CD4-positive, alpha-beta T cell treated with Interleukin-17A for 4 hours (primary cell): ENCODE measurements at places on chromosomes 2 and 18.

DNA sequence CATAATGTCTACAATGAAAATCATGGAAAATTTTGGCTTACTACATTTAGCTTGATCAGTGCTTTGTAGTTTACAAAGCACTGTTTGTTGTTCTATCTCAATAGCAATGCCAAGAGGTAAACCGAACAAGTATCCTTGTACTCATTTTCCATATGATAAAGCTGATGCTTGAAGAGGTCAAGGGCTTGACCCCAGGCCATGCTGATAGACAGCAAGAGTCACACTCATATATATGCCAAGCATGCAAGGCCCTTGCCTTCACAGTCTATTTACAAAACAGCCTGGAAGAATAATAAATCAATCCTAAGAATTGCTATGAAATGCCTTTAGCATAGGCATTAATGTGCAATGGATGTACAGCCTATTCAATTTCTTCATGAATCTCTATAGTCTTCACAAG, 71.8 kb downstream of the SLC8A1 start:
- DNase-seq = no peak

DNA sequence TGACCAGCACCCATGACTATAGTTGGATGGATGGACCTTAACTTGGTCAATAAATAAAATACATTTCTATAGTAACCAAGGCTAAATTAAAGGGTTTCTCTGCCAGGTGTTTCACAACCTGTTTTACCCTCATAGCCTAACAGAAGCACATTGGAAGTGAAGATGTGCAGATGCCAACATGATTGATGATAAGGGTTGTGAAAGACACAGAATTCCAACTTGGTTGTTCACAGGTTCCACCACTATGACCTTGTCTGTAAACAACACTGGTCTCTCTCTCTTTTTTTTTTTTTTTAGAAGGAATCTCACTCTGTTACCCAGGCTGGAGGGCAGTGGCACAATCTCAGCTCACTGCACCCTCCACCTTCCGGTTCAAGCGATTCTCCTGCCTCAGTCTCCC, 37.5 kb upstream of the PTH2R start:
- no peak for DNase-seq

- DNase-seq = no peak
Observed at GRCh38 chr2:85019121-85019520, 48.2 kb downstream of the KCMF1 start.

DNA sequence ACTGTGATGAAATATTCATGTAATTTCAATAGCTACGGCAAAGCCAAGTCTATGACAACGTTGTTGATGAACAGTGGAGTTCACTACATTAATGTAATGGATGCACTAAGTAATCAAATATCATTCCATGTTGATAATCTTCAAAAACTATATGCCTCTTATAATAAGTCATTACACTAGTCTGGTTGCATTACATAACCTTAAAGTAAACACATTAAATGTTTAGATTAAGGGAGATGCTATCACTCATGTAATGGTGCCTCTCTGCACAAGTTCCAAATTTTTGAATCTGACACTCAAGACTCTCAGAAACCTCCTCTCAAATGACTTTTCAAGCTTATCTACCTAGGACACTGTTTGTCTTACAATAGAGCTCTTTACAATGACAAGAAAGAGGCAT, 35.4 kb downstream of the PIEZO2 start:
- DNase-seq = no peak

GRCh38 chr2:7102826-7103225, 185.6 kb downstream of the RNF144A start:
- DNase-seq = no peak

DNA sequence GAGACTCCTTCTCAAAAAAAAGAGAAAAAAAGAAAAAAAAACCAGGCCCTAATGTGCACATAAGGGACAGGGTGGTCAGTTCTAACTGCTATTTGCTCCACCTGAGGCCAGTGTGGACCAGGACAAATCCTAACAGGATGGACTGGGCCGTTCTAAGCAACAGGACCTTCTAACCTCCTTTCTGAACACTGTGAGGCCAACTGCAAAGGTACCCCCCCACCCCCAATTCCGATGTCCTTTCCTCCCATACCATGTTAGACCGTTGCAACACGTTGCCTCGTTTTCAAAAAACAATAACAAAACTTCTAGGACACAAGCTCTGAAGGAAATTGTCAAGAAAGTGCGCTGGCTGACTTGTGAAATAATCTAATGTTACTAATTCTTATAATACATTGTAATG, 1.2 kb downstream of the THAP4 start:
- DNase-seq = no peak

- DNase-seq = no peak
Observed at GRCh38 chr18:34280653-34281052, 55.9 kb upstream of the NOL4 start.

DNA sequence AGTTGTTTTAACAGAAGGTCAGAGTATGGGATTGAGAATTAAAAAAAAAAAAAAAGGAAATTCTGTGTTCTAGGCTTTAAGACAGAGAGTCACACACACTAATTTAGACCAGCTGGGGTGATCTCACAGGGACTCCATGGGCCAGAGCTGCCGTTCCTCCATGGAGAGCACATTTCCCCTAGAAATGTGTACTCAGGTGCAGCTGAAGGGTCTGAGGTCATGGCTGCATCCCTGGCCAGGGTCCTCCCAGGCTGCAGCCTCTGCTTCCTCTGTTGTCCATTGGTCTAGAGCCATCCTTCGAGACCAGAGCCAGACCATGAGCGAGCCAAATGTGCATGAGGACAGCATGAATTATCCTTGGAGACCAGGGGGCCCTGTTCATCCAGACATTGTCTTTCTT, 190.1 kb upstream of the TNP1 start:
- DNase-seq = no peak

DNA sequence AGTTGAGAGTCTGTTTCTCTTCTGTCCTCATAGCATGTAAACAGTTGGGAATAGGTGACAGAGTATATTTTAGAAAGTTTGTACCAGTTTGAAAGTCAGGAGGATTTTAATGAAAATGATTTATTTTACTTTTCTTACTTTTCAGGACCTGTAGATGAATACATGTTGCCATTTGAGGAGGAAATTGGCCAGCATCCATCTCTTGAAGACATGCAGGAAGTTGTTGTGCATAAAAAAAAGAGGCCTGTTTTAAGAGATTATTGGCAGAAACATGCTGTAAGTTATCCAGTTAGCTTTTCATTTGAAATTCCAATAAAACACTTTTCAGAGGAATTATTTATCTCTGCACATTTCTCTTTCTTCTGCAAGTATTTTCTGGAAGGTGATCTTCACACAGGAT, 81.1 kb downstream of the ACVR2A start:
- DNase-seq = no peak

GRCh38 chr2:30978044-30978443, 160.2 kb downstream of the GALNT14 start:
- DNase-seq = no peak
